ENCODE measurements at places on chromosomes 2 and 18.

- peak; percentile 51 for DNase-seq
These were observed 187.2 kb upstream of the FANCL start for GRCh38 chr2:58428096-58429013.

DNA sequence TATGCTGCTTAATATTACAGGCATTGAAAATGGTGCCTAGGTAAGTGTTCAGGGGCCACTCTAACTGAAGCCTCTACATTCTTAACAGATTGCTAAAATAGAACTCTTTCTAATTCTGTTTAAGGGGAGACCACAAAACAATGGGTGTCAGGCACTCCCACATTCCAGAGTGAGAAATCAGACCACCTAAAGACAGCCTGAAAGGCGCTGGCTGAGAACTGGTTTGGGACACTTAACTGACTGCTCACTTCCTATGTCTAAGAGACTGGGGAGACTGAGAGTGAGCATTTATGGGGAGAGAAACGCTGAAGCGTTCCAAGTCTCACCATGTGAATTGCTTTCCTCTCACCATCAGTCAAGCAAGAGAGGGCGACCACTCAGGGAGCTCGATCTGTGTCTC, 108.8 kb upstream of the ITGB6 start:
- no peak for DNase-seq

GRCh38 chr2:63663013-63663864, 74.5 kb downstream of the MDH1 start:
- no peak for DNase-seq

DNA sequence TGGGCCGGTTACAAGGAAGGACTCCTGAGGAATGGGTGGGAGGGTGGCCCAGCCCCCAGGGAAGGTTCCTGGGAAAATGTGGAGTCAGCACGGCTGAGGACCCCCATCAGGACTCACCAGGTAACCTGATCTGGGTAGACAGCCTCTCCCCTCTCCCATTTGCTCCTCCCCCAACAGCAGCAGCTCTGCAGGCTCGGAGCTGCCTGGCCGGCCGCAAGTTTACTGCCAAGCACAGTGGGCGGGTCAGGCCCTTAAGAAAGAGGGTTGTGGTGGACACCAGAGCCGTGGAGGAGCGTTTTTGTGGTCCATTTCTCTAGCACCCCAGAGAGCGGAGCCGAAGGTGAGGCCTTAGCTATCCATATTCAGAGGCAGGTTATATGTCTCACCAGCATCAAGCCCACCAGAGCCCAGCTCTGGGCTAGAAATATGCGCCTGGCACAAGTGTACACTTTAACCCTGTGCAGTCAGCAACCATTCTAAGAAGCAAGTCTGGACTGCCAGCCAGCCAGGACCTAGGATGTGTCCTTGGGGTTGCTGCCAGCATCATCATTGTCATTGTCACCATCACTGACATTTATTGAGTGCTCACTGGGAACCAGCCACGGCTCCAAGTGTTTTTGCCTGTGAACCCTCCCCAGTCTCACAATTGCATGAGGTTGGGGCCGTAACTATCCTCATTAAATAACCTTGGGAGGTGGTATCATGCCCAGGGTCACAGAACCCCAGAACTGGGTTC, 190.1 kb downstream of the KLHL29 start:
- DNase-seq = peak; percentile 13

DNA sequence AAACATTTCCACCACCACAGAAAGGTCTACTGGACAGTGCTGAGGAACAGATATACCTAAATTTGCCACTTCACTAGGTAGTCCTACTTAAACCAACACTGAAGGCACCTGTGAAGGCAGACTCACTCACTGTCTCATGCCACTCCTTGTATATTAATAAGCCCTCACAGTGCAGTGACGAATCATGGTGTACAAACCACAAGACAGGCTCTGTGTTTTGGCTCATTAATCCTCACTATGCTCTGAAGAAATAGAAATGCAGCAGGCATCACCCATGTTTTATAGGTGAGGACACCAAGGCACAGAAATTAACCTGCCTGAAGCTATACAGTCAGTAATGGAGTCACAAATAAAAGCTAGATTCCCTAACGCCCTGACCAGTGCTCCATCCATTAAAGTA, 44.3 kb downstream of the BARD1 start:
- DNase-seq = no peak

DNA sequence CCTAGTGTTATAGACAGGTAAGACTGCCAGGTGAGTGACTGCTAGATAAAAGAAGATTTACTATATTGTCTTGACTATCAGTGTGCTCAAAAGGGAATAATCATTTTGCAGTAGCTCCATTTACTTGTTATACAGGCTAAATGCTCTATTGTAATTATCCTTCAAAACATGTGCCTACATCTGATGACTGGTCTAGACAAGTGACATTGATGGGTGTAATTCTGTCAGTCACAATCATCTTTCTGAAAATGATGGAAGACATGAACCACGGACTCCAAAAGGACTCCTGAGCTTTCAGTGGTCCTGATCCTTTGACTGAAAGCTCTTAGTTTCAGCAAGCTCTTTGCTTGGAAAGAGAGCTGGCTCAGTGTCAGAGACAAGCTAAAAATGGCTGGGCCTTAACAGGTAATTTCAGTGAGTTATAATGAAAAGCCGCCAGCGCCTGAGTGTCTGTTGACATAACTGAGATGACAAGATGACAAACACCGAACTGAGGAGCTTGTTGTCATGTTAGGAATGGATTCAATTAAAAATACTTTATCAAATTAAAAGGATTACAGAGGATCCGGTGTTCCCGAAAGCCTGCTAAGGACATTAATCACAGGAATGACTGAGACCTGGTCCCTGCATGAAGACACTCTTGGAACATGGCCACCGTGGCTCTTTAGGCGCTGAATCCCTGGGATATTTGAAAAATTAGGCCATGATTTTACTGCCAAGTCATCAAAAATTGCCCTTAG, 141.7 kb downstream of the CMPK2 start:
- DNase-seq = peak; percentile 4

DNA sequence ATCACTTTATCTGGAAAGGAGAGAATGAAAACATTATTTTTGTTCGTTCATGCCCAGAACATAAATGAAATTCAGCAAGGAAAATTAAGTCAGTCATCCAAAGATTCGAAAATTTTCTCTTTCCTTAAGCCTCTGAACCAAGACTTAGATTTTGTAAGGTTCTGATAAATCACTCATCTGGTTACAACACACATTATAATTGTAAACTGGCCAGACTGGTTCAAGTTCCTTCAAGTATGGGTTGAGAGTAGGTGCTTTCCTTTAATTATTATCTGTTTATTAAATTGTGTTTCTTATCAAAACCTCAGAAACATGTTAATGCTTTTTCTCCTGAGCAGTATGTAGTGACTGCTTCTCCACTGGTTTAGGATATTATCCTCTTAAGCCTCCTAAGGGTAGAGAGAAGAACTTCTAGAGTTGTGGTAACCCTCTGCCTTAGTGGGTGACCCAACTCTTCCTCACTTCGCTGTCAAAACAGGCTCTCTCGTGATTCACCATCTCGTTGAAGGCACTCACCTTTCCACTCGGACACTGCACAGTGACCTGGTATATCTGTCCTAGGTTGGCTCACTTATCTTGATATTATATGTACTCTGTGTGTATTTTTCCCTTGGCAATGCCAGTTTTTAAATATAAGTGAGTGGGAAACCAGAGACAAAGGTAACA, 325.9 kb downstream of the PAX3 start:
- no peak for DNase-seq

- no peak for DNase-seq
These were observed 280.9 kb upstream of the SIX2 start for GRCh38 chr2:45289997-45290709.

DNA sequence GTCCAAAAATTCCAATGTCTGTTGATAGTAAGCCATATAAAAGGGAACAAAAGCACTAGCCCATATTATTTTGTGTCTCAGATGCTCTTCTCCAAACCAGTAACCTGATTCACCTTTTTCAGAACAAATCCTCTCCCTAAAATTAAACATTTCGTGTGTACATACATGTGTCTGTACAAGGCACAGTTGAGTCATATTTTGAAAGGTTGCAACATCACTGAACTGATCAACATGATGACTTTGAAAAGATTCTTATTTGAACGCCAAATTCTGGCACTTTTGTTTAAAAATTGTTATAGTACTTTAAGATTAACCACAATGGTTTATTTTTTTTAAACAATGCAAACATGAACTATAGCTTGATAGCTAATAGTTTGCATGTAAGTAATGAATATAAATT, 102.5 kb downstream of the RIT2 start:
- no peak for DNase-seq

Measured in NCI-H510A treated with DMSO at 0.1 percent for 48 hours (cell line).